ENCODE measurements at places on chromosomes 12 and 14.

GRCh38 chr14:100391724-100392123, 68.6 kb downstream of the SLC25A47 start:
- no peak for DNase-seq

- no peak for DNase-seq
These were observed 465.1 kb downstream of the FUT8 start for GRCh38 chr14:65877624-65878023.

DNA sequence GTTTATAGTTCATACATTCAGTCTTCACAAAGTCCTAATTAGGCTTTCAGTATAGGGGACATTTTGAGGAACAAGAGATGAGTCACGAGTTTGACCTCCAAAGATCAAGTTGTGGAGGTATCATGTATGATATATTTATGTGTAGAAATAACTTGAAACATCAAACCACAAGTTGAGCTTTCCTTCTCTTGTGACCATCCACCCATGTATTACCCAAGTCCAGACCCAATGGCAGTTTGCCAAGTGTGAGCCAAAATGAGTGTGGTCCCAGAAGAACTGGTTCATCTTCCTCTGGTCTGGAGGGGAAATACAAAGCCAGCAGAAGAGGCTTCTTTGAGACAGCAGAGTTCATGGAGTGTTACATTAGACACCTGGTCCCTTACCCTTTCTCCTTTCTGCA, 104.9 kb downstream of the ATP23 start:
- DNase-seq: no peak

GRCh38 chr14:81559385-81559784, 25.7 kb upstream of the SEL1L start:
- DNase-seq: no peak

DNA sequence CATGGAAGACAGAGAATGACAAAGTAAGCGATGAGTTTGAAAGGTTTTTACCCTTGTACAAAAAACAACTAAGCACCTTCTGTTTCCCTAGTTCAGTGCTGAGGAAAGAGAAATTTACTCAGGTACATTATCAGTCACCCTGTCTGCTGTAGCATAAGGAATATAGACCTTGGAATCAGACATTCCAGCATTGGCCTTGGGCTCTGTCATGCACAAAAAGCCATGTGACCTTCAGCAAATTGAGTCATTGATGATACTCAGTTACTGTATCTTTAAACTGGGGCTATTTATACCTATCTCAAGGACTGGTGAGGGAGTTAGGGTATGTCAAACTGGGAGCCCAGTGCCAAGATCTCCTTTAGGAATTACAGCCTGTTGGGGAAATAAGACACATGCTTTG, 19.3 kb upstream of the TCL1A start:
- DNase-seq: no peak

DNA sequence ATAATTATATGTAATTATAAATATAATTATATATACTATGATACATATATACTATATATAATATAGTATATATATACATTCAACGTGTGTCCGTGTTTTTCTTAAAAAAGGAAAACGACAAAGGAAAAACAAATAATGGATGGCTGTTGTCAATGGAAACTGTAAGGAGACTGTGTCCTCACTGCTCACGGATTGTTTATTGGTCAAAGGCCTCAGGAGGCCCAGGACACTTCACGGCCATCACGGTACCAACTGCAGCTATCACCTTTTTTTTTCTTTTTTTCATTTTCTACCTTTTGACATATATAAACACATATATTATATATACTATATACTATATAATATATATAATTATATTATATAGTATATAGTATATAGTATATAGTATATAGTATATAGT, 113.4 kb downstream of the SPTSSA start:
- DNase-seq: no peak

- DNase-seq: no peak
These were observed 51.6 kb downstream of the TMTC1 start for GRCh38 chr12:29732191-29732590.

DNA sequence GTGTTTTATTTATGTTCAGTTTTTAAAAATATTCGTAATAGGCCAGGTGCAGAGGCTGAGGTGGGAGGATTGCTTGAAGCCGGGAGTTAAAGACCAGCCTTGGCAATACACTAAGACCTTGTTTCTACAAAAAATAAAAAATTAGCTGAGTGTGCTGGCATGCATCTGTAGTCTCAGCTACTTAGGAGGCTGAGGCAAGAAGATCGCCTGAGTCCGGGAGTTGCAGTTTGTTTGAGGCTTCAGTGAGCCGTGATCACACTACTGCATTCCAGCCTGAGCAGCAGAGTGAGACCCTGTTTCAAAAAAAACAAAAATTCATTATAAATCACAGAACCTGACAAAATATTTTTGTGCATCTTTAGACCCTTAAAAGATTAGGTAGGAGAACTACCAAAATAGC, 240.1 kb upstream of the ARHGAP5 start:
- no peak for DNase-seq

DNA sequence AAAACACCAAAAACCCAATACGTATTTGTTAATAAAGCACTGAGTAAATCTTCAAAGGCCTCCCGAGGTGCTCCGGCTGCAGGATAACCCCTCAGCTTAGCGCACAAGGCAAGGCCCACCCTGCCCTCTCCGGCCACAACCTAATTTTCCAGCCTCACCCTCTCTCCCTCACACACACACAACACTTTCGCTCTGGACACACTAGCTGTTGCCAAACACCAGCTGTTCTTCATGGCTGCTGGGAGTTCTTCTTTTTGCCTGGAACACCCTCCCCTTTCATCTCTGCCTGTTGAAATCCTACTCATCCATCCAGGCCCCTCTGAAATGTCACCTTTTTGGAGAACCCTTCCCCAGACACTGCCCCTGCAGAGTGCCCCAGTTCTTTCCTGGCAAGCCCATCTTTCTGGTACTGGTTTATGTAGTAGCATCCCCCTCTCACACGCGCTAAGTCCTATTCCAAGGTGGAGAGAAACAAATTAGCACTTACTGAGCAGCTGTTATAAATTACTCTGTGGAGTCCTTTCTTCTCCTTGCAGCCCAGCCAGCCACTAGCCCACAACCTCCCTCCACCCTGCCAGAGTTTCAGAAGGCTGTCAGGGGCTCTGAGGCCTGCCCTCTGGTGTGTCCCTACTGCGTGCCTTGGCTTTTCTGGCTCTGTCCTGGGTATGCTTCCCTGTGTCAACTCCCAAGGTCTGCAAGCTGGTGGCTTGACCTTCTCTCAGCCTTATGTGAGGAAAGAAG, 805 bp upstream of the CRACR2A start:
- DNase-seq: no peak

DNA sequence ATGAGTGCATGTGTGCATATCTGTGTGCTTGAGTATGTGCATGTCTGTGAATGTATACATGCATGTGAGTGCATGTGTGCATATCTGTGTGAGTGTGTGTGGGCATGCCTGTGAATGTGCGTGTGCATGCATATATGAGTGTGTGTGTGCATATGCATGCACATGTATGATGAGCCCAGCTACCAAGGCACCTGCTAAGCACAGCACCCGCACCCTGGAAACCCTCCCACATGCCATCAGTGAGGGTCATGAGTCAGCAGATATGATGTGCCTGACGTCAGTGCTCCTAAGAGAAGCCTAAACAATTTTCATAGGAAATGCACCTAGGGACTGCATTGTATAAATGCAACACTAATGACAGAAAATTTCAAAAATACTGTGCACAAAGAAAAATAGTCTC, 151.1 kb downstream of the KIF26A start:
- no peak for DNase-seq

DNA sequence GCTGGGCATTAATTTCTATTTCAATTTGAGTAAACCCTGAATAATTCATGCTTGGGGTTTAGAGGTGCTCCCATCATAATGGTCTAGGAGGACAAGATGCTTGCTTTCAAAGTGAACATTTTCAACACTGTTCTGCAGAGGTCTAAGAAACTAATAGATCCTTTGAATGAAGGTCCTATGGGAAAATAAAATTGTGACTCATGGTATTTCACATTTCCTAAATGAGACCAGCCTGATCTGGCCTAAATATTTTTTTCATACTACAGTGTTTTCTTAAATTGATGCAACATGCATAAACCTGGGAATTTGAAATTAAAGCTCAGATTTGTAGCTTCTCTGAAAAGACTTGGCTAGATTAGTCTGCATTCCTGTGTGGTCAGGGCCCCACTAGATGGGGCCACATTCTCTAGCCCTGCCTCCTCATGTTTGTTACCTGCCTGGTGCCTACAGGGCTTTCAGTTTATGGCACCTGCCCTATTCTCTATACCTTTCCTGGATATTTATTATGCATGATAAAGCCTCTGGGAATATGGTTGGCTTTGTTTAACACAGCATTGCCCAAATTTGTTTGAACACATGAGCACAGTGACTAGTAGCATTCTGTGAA, 112.7 kb downstream of the METTL25 start:
- no peak for DNase-seq

DNA sequence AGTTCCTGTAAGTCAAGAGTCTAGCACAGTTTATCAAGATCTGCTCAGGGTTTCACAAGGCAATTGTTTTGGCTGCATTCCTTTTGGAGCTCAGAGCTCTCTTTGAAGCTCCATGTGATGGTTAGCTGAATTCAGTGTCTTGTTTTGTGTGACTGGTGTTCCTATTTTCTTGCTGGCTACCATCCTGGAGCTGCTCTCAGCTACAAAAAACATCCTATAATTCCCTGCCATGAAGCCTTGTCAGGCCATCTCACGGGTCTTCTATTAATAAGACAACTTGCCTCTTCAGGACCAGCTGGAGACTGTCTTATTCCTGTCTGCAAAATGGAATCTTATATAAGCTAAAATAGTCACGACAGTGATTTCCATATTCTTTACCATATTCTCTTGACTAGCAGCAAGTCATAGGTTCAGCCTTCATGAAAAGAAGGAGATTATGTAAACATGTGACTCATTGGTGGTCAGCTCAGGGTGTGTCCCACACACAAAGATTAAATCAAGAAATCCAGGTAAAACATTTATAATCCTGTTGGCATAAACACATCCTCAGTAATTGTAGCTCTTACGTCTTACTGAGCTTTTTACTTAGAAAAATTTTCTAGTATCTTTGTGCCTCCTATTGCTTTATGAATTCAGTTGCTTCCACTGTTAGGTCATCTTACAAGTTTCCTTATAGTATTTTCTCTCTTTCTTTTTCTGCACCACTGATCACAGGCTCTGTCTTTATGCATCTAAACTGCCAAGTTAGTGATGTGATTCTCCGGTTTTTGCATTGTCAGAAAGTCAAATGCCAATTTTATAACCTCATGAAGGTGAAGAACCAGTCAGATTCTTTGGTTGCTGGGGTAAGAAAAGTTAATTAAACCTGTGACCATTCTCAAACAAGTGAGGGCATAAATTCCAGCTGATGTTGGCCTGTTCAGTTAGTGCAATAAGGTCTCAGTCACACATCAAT, 378.5 kb upstream of the MGAT4C start:
- no peak for DNase-seq

DNA sequence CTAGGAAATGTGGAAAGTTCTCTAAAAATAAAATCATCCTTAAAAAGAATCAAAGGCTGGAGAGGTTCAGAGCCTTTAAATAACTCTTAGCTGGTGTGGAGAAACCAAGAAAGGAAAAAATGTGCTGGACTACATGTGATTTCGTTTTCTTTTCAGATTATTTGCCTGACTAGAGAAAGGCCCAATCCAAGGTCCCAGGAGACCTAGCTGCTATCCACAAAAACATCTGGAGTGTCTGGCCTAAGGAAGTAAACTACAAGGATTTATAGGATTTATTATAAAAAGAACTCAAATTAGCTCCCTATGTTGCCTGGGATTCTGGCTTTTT, 774 bp upstream of the TMEM30B start:
- DNase-seq: no peak

- DNase-seq: no peak
These were observed 4.4 kb downstream of the MSRB3 start for GRCh38 chr12:65282840-65283239.

DNA sequence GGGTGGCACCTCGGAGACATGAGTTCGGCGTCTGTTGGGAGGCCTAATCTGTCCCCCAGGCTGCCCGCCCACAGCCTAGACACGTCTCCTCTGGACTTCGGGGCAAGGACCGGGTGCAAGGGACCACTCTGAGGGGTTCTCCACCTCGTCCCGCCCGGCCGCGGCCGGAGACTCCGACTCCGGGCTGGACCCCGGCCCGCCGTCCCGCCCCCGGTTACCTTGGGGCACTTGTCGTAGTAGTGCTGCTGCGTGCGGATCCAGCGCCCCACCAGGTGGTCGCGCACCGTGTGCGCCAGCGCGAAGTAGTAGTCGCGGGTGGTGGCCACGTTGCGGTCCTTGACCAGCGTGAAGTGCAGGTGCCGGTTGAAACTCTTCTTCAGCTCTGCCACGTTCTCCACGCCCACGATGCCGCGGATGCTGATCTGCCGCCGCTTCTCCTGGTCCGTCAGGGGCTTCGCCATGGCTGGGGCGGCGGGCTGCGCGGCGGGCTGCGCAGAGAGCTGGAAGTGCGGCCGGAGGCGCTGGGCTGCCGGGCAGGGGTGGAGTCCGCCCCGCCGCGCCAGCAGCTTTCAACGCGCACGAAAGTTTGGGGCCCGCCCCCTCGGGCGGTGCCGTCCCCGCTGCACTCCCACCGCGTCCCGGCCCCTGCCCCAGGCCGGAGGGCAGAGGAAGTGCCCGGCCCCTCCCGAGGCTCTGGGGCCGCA, at the start of gene PYGL:
Gene PYGL (minus strand): TSS at position 541 of the 704 bp plus-strand sequence. CDS start 80 bp downstream, at position 461.
- DNase-seq: peak; percentile 66

GRCh38 chr14:70595443-70596185, 4.8 kb downstream of the MED6 start:
- no peak for DNase-seq

DNA sequence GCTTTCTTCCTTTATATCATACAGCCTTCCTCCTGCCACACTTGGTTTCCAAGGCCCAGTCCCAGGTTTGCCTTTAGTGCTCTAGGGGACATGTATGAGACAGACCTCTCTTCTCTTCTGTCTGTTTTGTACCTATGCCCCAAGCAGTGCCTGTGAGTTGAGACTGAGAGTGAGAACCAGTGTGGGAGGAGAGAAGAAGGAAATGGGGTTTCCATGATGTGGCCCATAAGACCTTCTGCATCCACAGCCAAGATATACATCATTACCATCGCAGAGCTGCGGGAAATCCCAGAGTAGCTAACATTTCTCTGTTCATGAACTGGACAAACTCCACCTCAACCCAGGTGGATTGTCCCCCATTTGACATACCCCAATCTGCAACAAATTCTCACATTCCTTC, 2.8 kb downstream of the TESPA1 start:
- DNase-seq: no peak

- DNase-seq: peak; percentile 54
These were observed 13.6 kb upstream of the NUAK1 start for GRCh38 chr12:106152334-106152733.

GRCh38 chr14:105864116-105864515, 337.7 kb downstream of the TMEM121 start:
- no peak for DNase-seq

DNA sequence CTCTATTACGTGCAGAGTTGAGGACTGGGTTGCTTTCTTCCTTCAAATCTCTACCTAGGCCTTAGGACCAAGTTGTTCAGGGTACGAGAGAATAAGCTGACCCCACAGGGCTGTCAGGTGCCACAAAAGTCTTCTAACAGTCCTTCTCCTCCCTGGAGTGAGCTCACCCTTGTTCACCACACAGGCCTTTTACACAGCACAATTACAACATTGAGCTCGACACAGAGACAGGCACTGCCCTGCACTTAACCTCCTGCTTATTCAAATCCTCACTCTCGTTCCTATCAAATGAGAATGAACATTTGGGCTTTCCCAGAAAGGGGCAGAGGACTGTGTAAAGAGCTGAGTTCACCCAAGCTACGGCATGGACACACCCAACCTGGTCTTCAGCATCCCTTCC, 2.4 kb downstream of the GALNT6 start:
- DNase-seq: no peak

GRCh38 chr12:18837025-18837424, 99.1 kb downstream of the CAPZA3 start:
- no peak for DNase-seq

GRCh38 chr12:46920499-46920898, 94.7 kb upstream of the SLC38A4 start:
- no peak for DNase-seq
